ENCODE measurements at places on chromosomes 3 and 15.

- no peak for DNase-seq
Observed at GRCh38 chr15:75123395-75123794, 78.3 kb upstream of the C15orf39 start.

GRCh38 chr15:98841419-98841970, 166.1 kb downstream of the PGPEP1L start:
- DNase-seq = no peak

DNA sequence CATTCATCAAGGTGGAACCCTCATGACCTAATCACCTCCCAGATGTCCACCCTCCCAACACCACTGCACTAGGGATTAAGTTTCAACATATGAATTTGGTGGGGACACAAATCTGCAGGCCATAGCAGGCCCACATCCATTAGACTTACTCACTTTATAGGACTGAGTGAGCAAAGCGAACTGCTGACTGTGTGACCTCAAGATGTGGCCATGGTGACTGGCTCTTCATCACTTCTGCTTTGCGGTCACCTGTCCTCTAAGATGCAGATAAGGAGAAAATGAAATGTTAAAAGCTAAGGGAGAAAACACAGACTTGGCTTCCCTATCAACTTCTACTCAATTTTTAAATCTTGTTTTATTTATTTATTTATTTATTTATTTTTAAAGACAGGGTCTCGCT, 14.5 kb upstream of the DCP1A start:
- DNase-seq = no peak

GRCh38 chr3:144107923-144108322, 136.3 kb downstream of the DIPK2A start:
- DNase-seq = no peak

All from HepG2 (cell line).